ENCODE measurements at places on chromosomes 2 and 18. TPM values are rescaled to one million over a fixed set of nuclear protein-coding genes. Genes with fewer than 3 reads are reported as not detected.

Gene SGPP2
- total RNA-seq = 0.68 TPM

DNA sequence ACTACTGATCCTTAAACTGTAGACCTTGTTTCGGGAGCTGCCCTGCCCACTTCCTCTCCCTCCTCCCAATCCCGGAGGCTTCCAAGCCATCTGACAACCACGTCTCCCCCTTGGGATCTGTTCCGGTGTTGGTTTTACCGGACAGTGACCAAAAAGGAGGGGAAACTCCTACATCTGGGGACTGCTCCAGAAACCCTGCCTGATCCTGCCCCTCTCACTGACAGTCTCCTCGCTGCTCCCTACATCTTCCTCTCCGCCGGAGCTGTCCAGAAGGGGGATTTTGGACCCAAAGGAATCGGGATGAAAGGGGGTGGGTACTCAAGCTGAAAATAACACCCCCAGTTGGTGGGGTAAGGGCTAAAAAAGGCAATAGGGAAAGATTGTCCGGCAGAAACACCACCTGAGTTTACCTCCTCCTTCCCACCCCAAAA, 1.5 kb downstream of the INO80D start:
- H3K27me3 ChIP-seq = no peaks in the 10 kb centered on the region
- H3K36me3 ChIP-seq = no peaks in the 10 kb centered on the region
- peaks cover 9% of the 10 kb centered on the region for H3K4me1 ChIP-seq
- H3K4me3 ChIP-seq = peak overlapping the region; percentile 96
- peak; percentile 21 for DNase-seq

GRCh38 chr2:164984428-164984827, 29.1 kb upstream of the SLC38A11 start:
- no peak for DNase-seq
- no peaks in the 10 kb centered on the region for H3K36me3 ChIP-seq
- no peak overlapping the region for H3K4me3 ChIP-seq
- H3K27ac ChIP-seq = no peak overlapping the region
- H3K27me3 ChIP-seq = no peaks in the 10 kb centered on the region
- no peaks in the 10 kb centered on the region for H3K4me1 ChIP-seq

GRCh38 chr2:202965810-202966460, 48.7 kb upstream of the NBEAL1 start:
- no peaks in the 10 kb centered on the region for H3K27me3 ChIP-seq
- no peak overlapping the region for H3K27ac ChIP-seq
- no peak overlapping the region for H3K4me3 ChIP-seq
- DNase-seq = peak; percentile 27
- H3K4me1 ChIP-seq = no peaks in the 10 kb centered on the region

Gene POTEC
- not detected for total RNA-seq

Gene KLF7
- total RNA-seq = 71.7 TPM

DNA sequence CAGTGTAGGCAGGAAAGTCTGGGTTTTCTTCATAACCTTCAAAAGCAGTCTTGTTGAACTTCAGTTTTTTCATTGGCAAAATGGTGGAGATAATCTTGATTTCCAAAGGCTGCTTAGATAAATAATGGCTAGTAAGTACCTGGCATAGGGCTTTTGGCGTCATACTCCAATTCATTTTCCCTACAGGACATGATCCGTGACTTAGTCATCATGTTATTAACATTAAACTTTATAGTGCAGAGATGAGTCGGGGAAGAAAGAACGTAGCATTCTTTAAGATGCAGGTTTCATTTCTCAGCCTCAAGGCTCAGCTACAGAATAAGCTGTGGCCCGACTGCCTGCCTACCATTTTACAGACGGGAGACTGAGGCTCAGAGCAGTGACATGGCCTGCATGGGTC, 64.0 kb downstream of the RALBP1 start:
- no peaks in the 10 kb centered on the region for H3K27me3 ChIP-seq
- no peak for DNase-seq

DNA sequence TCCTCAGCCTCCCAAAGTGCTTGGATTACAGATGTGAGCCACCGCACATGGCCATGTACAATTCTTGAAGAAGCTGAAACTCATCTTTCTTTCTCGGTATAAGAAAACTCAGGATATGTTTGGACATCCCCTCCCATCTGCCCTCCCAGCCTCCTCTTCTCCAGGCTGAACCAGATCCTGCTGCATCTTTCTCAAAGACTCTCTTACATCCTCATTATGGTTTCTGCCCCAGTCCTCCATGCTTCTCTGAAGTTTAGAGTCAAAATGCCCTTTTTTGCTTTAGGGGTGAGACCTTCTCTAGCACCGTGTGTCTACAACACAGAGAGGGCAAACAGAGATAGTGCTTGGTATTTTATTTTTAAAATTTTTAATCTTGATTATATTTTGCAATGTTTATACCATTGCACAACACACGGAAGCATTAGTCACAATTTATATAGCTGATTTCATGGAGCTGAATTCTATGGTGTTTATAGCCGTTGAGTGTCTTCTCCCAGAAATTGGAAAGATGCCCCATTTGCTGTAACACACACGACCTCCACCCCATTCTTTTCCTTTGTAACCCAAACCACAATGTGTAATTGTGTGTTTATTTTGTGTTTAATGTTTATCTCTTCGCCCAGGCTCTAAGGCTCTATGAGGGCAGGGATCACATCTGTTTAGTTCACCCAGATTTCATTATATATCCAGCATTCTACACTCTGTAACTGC, 206.0 kb upstream of the TNP1 start:
- H3K27me3 ChIP-seq = no peaks in the 10 kb centered on the region
- no peaks in the 10 kb centered on the region for H3K36me3 ChIP-seq
- no peak for DNase-seq
- H3K4me1 ChIP-seq = no peaks in the 10 kb centered on the region
- no peak overlapping the region for H3K27ac ChIP-seq

DNA sequence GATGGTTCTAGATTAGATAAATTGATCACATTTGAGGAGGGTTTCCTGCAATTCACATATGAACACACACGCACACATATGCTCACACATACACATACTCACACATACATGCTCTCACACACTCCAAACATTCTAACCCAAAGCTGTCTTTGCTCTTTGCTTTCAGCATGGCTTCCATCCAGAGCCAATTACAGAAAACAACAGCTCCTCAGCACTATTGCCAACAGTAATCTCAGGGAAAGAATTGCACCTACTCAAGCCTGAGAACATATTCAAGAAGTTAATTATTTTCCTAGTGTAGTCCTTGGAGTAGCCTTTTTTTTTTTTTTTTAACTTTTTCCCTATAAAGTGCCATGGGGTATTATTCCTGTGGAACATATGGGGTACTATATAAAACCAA, 246.9 kb upstream of the PARD3B start:
- H3K4me3 ChIP-seq = no peak overlapping the region
- H3K27ac ChIP-seq = no peak overlapping the region
- no peak for DNase-seq
- H3K36me3 ChIP-seq = no peaks in the 10 kb centered on the region
- H3K4me1 ChIP-seq = no peaks in the 10 kb centered on the region

GRCh38 chr18:473802-474201, 26.7 kb downstream of the COLEC12 start:
- H3K27me3 ChIP-seq = no peaks in the 10 kb centered on the region
- no peak for DNase-seq
- no peaks in the 10 kb centered on the region for H3K36me3 ChIP-seq
- H3K4me3 ChIP-seq = no peak overlapping the region

- no peaks in the 10 kb centered on the region for H3K36me3 ChIP-seq
- DNase-seq = no peak
These were observed 63.2 kb upstream of the ACAA2 start for GRCh38 chr18:49876536-49876935.

Measured in naive thymus-derived CD4-positive, alpha-beta T cell (primary cell).